ENCODE measurements at places on chromosomes 16 and 17. TPM values are rescaled to one million over a fixed set of nuclear protein-coding genes. Genes with fewer than 3 reads are reported as not detected.

The CHD9NB gene
- 0.35 TPM for total RNA-seq

The SMIM22 gene
- total RNA-seq = not detected

The TBC1D26 gene
- total RNA-seq = not detected

The ACOX1 gene
- 165 TPM for total RNA-seq

The TBC1D3 gene
- not detected for total RNA-seq

The HBA1 gene
- 145 TPM for total RNA-seq

The SPN gene
- total RNA-seq = 2.3 TPM

The SHISA9 gene
- total RNA-seq = not detected

The RNF112 gene
- 0.18 TPM for total RNA-seq

The FTSJ3 gene
- 18.9 TPM for total RNA-seq

The APOBR gene
- 1.9 TPM for total RNA-seq

The KRTAP1-1 gene
- total RNA-seq = not detected

DNA sequence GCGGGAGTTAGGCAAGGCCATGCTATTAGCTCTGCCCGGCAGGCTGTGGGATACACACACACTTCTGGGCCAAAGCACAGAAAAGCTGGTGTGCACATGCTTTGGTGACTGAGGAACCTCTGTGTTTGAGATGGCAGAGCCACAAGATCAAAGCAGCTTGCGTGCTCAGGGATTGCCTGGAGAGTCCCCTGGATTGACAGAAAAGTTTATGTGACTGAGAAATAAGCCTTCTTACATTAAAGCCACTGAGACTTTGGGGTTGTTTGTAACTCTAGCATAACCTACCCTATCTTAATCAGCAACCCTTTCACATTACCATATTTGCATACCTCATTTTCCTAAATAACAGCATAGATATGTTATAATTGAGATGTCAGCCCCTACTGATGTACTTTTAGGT lies 69.3 kb downstream of the MYO1D start:
- no peak for DNase-seq

- DNase-seq = no peak
Observed at GRCh38 chr17:77858291-77859034, 100.0 kb upstream of the TNRC6C start.

GRCh38 chr16:86850670-86851069 lies 272.3 kb downstream of the FOXL1 start:
- DNase-seq = no peak

- DNase-seq = no peak
Observed at GRCh38 chr17:1773696-1774181, 11.9 kb downstream of the SERPINF1 start.

DNA sequence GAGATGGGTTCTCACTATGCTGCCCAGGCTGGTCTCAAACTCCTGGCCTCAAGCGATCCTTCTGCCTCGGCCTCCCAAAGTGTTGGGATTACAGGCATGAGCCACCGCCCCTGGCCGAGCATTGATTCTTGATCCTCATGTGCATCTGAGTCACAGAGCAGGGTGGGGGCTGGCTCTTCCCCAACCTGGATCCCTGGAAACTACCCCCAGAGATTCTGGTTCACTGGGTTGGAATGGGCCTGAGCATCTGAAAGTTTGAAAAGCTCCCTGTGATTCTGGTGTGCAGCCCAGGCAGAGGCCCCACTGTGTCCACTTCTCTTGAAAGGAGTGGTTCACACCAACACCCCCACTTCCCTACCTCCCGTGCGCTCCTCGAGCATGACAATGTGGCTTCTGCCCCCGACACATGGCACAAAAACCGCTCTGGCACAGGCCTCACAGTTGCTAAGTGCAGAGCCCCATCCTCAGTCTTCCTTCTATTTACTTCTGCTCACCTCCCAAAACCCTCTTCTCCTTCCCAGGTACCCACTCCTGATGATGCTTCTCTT lies 4.6 kb downstream of the QPRT start:
- DNase-seq = no peak

DNA sequence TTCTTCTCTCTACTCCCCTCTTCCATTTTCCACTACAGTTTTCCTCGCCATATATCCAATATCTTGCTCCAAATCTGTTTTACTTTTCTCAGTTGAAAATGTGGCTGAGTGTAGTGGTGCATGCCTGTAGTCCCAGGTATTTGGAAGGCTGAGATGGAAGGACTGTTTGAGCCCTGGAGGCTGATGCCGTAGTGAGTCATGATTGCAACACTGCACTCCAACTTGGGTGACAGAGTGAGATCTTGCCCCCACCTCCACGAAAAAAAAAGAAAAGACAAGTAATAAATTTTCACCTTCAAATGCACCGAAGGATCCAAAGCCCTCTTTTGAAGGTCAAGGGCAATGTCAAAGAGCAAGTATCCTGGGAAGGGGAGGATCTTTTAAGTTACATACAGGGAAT lies 592.3 kb downstream of the TMEM114 start:
- no peak for DNase-seq

- peak; percentile 67 for DNase-seq
Observed at GRCh38 chr16:50093607-50094539, 28.1 kb downstream of the HEATR3 start.

DNA sequence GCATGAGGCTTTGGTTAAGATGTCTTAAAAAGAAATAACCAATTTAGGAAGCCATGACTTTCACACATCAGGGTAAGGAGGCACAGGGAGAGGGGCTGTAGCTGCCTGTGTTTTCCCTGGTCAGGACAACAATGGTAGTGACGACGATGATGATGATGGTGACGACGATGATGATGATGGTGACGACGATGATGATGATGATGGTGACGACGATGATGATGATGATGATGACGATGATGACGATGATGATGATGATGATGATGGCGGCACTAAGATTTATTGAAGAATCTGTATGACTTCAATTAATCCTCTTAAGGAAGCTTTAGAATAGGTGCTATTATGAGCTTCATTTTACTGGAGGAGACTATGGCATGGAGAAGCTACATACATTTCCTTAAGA lies 284.1 kb upstream of the TNRC6C start:
- peak; percentile 9 for DNase-seq

DNA sequence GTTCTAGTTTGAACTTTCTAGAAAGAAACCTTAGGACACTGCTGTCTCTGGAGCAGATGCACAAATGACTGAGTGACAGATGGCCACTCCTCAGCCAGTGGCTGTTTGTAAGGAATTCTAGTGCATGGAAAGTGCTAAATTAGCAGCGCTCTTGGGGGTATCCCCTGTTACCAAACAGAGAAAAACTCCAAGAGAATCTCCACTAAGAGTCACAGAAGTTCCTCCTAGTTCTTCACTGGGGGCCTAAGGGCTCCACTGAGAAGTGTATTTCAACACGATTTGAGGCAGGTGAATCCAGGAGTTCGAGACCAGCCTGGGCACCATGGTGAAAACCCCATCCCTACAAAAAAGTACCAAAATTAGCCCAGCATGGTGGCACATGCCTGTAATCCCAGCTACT lies 18.1 kb upstream of the IRF8 start:
- no peak for DNase-seq

DNA sequence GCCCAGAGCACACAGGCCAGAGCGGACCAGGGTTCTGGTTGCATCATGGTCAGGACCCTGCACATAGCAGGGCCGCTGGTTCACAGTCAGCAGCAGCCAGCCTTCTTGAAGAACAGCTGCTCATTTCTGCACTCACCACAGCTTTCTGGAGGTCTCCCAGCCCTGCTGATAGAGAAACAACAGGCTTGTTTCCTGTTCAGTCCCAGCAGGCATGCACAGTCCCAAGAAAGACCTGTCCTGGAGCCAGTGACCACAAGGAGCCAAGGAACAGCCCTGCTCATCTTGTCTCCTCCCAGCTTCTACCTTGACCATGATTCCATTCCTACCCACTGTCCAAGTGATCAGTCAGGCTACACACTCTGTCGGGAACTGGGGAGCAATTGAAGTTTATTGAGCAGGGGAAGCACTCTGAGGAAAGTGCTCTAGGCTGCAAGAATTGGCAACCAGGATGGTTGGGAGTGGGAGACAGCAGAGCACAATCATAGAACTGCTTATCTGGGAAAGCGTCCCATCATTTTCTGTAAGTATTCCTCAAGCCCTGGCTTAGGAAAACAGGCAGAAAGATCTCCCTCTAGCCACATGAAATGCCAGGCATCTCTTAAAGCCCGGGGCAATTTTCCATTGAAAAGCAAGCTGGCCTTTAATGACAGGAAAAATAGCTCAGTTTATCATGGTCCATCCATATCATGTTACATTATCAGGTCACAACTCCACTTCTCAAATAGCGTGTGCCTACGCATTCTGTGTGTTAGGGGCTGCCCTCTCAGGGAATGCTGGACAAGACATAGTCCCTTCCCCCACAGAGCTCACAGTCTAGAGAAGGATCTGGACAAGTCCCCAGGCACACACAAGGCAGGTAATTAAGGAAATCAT lies 155.4 kb upstream of the FOXF1 start:
- DNase-seq = no peak

GRCh38 chr17:77076124-77076830 lies 64.5 kb upstream of the SEC14L1 start:
- no peak for DNase-seq

- DNase-seq = no peak
Observed at GRCh38 chr17:65099941-65100315, 37.2 kb upstream of the RGS9 start.

DNA sequence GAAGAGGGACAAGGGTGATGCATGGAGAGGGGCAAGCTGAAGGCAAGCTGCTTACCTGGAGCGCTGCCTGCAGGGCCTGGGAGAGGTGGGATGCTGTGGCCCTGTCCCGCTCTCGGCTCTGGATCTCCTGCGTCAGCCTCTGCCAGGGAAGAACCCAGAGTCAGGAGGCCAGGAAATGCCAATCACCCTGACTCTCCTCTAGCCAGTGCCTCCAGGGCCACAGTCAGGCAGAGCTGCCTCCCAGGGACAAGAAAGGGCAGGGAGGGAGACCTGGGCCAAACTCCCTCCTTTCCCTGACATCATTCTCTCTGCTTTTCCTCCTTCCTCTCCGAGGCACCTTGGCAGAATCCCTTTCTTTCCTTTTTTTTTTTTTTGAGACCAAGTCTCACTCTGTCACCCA lies 11.3 kb downstream of the CDK3 start:
- no peak for DNase-seq

- DNase-seq = no peak
Observed at GRCh38 chr16:81987706-81988105, 23.6 kb downstream of the SDR42E1 start.

DNA sequence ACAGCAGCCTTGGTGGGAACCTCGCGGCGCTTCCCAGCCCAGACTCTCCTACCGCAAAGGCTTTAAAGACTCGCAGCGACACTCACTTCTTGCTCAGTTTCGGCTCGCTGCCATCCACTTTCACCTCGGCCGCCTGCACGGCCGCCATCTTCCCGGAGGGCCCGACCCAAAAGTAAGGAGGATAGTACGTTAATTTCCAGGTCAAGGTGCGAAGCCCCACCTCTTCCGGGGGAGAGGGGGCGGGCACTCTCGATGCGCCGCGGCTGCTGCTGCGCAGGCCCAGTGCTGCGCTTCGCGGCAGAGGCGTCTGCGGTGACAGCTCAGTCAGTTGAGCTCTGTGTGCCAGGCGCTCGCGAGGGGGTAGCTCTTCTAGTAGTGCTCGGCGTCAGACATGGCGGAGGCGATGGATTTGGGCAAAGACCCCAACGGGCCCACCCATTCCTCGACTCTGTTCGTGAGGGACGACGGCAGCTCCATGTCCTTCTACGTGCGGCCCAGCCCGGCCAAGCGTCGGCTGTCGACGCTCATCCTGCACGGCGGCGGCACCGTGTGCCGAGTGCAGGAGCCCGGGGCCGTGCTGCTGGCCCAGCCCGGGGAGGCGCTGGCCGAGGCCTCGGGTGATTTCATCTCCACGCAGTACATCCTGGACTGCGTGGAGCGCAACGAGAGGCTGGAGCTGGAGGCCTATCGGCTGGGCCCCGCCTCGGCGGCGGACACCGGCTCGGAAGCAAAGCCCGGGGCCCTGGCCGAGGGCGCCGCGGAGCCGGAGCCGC lies at the start of the genes KARS1 and TERF2IP:
TSS of gene KARS1 (minus strand) at position 174 of the 773 bp plus-strand sequence. CDS start at position 148, 26 bp downstream.
TSS of gene TERF2IP (plus strand) at position 282 of the 773 bp plus-strand sequence. CDS start at position 392, 110 bp downstream.
- peak; percentile 96 for DNase-seq

DNA sequence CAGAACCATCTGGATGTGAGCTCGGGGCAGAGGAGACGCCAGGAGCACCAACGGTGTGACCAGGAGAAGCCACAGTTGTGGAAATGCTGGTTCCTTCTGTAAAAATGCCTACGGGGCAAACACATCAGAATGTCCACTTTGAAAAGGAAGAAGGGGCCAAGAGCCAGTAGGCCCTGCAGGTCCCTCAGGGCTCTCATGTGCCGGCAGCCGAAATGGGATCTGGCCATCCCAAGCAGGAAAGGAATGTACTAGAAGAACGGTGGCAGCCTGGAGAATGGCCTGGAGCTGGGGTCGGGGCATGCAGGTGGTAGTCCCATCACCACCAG lies 162.1 kb upstream of the PLCG2 start:
- no peak for DNase-seq

- DNase-seq = no peak
Observed at GRCh38 chr17:74006371-74006770, 197.1 kb upstream of the RPL38 start.

DNA sequence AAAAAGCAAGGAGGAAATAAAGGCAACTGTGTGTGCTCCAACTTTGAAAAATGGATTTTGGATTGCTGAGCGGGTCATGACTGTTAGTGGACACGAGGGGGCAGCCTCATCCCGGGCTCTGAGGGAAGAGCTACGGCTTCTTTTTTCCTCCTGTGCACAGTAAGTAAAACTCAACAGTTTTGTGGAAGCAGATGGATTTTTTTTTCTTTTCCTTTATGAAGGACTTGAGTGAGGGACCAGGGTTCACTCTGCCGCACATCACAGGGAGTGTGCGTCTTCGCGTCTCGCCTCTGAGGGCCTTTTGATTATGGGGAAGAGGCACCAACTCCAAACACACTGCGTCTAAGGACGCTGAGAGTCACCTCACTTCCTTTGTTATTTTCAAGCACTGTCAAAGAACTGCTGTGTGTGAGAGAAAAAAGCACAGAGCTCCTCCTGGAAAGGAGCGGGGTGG lies 80.3 kb upstream of the GOT2 start:
- peak; percentile 64 for DNase-seq

DNA sequence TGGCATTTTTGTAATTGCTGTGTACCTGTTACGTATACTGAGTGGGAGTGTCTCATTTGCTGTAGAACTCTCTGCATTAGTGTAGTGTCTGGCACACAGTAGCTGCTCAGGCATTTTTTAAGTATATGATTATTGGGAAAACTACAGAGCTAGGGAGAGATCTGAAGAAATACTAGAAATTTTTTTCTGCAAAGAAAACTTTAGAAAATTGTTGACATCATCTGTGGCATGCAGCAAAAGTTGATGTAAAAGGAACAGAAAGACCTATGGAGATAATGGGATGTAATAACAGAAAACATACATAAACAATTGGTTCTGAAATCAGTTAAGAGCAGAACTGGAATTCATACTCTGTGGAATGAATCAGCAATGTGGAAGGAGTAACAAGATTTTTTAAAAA lies 11.6 kb downstream of the CLTC start:
- no peak for DNase-seq

DNA sequence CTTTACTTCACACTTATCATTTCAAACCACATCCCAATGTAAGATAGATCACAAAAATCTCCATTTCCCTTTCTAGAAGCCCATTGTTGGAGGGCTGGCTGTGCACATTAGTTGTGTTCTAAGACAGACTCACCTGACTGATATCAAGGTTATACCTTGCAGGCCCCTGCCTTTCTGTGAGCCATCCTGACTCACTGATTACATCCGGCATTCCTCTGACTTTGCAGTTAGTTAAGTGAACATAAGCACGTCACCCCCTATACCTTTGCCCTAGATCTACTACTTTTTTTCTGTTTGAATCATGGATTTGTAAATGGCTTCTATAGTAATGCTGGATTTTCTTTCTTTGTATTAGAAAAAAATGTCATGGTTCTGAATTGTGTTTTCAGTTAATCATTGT lies 78.3 kb downstream of the TANGO6 start:
- DNase-seq = no peak

Measured in right lobe of liver (tissue), 6 donors.